ENCODE measurements at places on chromosomes 5 and 9.

DNA sequence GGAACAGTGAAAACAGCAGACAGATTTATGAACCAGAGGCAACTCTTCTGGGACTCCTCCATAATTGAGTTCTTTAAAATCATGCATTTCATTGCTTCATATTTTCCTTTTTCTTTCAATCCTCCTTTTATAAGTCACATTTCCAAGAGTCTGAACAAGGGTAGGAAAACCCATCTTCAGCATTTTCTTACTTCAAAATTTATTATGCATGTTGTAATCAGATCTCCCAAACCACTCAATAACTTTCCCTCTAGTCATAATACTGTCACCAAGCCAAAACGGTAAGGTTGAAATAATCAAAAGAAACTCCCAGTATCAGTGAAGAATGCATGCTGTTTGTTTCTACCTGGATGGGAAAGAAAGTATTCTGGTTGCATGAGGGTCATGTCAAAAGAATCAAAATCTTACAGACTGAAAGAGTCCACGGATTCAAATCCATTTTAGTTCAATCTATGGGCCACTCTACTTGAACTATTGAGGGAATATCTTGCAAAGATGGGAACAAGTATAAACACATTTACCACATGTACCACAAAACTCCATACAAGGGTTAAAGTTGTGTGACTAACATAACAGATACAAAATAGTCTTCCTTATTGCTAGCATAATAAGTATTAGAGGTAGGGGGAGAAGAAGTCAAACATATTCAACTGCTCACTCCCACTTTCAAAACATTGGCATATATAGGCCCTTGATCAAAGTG lies 797.3 kb downstream of the MAT2B start:
- H3K27me3 ChIP-seq, result no peaks in the 10 kb centered on the region
- H3K4me1 ChIP-seq, result no peaks in the 10 kb centered on the region
- DNase-seq, result no peak
- no peaks in the 10 kb centered on the region for H3K36me3 ChIP-seq
- no peak overlapping the region for H3K27ac ChIP-seq

- H3K4me1 ChIP-seq, result peaks cover 4% of the 10 kb centered on the region
- no peak overlapping the region for H3K27ac ChIP-seq
- no peaks in the 10 kb centered on the region for H3K36me3 ChIP-seq
- H3K4me3 ChIP-seq, result no peak overlapping the region
- DNase-seq, result no peak
These were observed 40.3 kb upstream of the EQTN start for GRCh38 chr9:27337236-27337635.

DNA sequence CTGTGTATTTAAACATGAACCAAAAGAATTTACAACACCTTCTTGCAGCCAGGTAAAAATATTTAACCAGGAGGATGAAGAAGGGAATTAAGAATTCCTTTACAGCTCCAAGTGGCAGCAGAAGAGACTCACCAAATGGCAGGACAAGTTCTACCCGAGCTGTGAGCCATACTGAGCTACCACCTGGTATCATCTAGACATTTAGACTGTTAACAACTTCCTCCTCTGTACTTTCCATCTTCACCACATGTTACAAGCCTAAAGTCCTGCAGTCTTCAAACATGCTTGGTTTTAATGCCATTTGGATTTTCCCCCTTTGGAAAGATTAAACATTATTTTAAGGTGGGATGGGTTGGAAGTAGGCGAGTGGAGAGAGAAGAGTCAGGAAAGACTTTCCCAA lies 190.2 kb downstream of the TRPM6 start:
- H3K27me3 ChIP-seq, result peaks cover 38% of the 10 kb centered on the region
- H3K4me1 ChIP-seq, result no peaks in the 10 kb centered on the region
- DNase-seq, result no peak
- no peak overlapping the region for H3K27ac ChIP-seq
- no peaks in the 10 kb centered on the region for H3K36me3 ChIP-seq

DNA sequence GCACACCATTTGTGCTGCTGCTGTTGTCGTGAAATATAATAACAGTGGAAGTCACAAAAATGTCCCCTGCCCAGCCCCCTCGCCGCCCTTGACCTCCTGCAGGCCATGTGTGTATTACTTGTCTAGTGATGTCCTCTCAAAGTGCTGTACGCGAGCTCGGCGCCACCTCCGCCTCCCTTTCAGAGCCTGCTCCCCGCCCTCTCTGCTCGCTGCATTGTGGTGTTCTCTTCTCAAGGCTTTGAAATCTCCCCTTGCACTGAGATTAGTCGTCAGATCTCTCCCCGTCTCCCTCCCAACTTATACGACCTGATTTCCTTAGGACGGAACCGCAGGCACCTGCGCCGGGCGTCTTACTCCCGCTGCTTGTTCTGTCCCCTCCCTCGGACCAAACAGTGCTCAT lies 14.7 kb upstream of the CFAP157 start:
- no peak overlapping the region for H3K27ac ChIP-seq
- no peaks in the 10 kb centered on the region for H3K4me1 ChIP-seq
- DNase-seq, result no peak
- H3K4me3 ChIP-seq, result no peak overlapping the region
- H3K27me3 ChIP-seq, result no peaks in the 10 kb centered on the region

All from HCT116 (cell line).